Activated naive CD4-positive, alpha-beta T cell treated with anti-CD3 and anti-CD28 coated beads for 36 hours (primary cell): ENCODE measurements at places on chromosomes 16 and 17.
A peak's percentile ranks its signal among the peaks of the same experiment; 100 is the strongest.

- no peak for DNase-seq
Measured at GRCh38 chr16:28823291-28823872, 583 bp downstream of the ATXN2L start.

- no peak for DNase-seq
Measured at GRCh38 chr17:16465861-16466338, 26.1 kb downstream of the LRRC75A start.

DNA sequence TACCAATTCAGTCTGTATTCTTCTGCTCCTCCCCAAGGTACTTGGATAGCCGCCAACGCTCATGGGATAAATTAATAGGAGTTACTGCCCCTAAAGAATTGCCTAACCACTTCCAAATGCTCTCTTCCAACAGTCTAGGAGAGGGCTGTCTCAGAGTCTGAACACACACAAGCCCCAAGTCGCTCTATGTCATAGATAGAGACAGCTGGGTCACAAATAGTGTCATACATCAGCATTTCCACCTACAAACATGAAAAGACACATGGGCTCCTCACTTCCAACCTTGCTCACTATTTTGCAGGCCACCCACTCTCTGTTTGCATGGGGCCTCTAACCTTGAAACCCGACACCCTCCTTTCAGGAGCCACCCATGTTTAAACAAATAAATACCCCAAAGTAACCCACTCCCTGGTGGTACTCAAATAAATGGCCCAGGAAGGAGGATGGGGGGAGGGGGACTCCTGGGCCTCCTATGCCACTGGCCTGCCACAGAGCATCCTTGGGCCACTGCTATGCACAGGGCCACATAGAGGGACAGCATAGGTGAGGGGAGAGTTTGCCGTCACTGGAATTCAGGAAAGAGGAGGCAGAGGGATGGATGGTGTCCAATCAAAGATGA lies 265.9 kb downstream of the SOX9 start:
- no peak for DNase-seq

GRCh38 chr17:81389585-81389984 lies 5.7 kb upstream of the BAHCC1 start:
- DNase-seq = no peak

DNA sequence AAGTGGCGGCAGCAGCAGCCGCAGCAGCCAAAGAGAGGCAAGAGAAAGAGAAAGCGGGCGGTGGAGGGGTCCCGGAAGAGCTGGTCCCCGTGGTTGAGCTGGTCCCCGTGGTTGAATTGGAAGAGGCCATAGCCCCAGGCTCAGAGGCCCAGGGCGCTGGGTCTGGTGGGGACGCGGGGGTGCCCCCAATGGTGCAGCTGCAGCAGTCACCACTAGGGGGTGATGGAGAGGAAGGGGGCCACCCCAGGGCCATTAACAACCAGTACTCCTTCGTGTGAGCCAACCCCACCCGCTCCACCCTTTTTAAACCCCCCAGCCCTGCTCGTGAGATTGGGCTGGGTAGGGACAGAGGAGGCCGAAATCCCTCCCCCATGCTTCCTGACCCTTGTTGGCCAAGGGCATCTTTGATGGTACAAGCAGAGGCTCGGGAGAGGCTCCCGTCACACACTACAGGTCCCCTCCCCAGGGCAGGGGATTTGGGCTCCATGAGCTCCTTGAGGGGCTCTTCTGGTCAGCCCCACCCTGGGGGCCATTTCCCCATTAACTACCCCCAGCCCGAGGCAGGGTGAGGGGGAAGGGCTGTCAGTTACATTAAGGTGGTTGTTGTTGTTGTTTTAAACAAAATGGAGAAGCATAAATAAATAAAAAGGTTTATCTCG lies 4.6 kb upstream of the ATP2A1 start:
- peak; percentile 62 for DNase-seq

- DNase-seq = peak; percentile 97
Measured at GRCh38 chr16:30628628-30629540, 18.7 kb upstream of the ZNF689 start.

GRCh38 chr17:38969281-38969680 lies 2.1 kb upstream of the FBXO47 start:
- no peak for DNase-seq

GRCh38 chr16:25035494-25036405 lies 20.6 kb upstream of the ARHGAP17 start:
- DNase-seq = no peak

GRCh38 chr16:23333831-23334456 lies 31.8 kb downstream of the SCNN1B start:
- DNase-seq = no peak

DNA sequence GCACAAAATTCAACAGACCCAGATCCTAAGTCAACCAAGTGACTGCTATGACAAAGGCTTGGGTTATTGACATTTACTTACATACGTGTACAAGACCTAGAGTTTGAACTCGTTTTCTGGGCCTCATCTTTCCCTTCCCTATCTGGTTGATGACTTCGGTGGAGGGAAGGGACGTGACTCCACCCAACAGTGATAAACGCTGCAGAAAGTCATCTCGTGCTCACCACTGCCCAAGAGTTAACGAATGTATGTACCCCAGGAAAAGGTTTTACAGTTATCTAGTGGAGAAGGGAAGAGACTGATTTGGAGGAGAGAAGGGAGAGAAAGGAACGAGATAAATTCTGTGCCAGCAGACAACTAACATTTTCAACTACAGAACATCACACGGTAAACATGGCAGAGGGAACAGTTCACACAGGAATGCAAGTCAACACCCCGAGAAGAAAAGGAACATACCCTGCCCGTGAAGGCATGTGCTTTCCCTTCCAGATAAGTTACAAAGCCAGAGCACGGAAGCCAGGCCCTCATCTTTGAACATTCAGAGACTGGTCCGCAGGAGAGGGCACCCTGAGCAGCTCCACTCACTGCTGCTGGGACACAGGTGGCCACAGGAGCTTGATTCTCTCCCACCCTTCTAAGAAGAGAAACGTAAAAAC lies 13.9 kb upstream of the CYTH1 start:
- no peak for DNase-seq

DNA sequence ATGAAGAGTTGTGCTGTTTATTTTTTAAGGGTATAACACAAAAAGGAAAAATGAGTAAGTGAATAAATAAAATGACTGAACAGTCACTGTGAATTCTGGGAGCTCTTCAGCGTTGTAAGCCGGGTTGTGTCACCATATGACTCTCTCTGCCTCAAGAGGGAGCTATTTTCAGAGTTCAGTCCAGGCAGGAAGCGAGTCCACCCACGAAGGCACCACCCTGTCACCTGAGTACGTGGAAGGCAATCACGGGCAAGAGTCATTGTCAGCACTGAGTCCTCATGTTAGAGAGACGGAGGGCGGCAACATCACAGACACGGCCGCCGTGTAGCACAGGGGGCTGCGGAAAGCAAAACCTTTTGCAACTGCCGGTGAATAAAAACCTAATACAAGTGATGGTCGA lies 227.6 kb downstream of the UTP18 start:
- DNase-seq = peak; percentile 57

DNA sequence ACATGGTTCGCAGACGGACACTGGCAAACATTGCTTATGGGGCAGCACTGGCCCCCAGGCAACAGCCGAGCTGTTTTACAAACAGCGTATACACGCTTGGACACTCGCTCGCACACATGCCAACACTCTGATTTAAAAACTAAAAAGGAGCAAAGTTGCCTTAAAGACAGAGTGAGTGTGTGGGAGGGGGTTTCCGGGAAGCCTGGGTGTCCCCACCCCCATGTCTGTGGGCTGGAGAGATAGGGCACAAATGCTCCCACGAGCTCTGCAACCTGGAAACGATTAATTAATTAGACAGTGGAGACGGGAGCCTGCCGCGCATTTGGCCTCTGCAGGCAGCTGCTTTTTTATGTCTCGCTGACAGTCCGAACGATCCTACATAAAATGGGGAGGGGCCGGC lies 107.9 kb upstream of the ZNF469 start:
- DNase-seq = no peak

DNA sequence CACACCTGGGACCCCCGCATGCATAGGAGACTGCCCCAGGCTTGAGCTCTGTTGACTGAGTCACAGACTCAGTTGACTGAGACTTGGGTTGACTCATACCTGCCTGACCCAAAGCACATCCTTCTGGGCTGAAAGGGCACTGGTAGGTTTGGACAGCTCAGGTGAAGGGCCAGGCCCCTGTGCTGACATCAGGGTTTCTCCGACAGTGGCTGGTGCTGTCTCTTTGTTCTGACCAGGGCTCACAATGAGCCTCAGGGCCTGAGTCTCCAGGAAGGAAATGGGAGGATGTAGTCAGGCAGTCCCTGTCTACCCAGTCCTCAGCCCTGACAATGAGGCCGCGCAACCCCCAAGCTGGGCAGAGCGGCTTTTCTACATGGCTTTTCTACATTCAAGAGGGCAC lies 6.5 kb downstream of the SPNS2 start:
- DNase-seq = no peak

- no peak for DNase-seq
Measured at GRCh38 chr16:7597677-7598076, 265.0 kb downstream of the RBFOX1 start.

DNA sequence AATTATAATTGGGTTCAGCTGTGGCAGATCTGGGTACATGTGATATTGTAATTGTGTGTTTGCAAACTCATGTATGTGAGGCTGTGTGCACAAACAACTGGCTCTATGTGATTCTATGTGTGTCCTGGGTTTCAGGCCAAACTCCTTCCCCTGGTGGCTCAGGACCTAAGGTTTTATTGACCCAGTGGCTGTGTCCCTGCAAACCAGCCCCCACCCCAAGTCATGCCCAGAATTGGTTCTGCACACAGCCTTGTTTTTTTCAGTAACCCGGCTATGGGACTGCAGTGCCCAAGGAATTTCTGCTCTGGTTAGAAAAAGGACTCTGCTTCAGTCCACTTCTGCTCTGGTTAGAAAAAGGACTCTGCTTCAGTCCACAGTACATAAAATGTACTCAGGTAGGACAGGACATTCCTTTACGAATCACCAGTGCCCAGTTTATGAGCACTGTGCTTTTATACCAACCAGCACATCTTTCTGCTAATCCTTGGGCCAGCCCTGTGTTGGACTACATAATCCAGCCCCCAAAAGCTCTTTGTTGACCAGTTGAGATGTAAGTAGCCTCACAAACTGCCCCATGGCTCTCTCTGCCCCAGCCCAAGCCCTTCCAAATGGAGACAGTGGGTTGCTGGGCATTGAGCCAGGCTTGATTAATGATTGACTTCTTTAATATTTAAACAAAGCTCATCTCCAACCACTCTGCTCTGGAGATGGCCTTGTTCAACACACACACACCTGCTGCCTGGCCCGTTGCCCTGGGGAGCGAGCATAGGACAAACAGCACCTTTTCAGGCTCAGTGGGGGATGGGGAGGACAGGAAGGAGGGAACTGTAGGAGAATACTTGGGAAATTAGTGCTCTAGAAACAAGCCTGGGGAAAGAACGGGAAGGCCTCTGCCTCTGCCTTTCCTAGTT lies 2.9 kb upstream of the KCNH6 start:
- DNase-seq = no peak

DNA sequence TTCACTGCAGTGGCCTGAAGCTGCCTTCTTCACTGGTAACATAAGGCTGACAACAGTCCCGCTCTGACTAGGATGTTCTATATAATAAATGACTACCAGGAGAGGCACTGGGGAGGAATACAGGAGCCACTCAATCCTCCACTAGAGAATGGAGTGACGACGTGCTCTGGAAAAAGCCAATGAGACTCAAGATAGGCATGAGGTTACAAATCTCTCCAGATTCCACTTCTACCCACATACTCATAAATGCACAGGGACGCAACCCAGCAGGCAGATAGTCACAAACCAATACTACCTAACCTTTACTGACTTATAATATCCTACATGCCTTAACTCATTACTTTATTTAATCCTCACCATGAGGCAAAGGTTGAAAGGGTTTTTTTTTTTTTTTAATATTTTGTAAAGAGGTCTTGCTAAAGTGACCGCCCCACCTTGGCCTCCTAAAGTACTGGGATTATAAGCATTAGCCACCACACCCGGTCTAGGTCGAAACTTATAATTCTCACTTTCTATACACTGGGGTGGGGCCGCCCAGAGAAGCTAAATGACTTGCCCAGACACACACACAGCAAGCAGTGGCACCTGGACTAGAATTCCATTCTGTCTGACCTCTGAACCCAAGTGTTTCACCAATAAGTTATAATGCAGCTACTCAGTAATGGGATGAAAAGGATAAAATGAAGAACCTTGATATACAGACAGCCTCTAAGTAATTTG lies 33.7 kb downstream of the TOM1L2 start:
- DNase-seq = no peak

DNA sequence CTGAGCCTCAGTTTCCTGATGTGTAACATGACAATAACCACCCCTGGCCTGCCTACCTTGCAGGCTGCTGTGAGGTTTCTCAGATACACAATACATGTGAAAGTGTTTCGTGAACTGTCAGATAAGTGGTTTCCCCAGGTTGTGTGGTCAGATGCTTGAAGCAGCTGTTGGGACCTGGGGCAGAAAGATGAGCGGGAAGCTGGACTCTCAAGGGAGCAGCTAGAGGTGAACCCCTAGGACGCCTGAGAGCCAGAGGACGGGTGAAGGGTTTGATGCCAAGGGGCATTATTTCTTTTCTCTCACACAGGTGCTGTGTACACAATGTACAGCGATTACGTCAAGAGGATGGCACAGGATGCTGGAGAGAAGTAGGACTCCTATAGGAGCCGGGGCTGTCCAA lies 2.3 kb downstream of the HIGD1B start:
- DNase-seq = no peak

DNA sequence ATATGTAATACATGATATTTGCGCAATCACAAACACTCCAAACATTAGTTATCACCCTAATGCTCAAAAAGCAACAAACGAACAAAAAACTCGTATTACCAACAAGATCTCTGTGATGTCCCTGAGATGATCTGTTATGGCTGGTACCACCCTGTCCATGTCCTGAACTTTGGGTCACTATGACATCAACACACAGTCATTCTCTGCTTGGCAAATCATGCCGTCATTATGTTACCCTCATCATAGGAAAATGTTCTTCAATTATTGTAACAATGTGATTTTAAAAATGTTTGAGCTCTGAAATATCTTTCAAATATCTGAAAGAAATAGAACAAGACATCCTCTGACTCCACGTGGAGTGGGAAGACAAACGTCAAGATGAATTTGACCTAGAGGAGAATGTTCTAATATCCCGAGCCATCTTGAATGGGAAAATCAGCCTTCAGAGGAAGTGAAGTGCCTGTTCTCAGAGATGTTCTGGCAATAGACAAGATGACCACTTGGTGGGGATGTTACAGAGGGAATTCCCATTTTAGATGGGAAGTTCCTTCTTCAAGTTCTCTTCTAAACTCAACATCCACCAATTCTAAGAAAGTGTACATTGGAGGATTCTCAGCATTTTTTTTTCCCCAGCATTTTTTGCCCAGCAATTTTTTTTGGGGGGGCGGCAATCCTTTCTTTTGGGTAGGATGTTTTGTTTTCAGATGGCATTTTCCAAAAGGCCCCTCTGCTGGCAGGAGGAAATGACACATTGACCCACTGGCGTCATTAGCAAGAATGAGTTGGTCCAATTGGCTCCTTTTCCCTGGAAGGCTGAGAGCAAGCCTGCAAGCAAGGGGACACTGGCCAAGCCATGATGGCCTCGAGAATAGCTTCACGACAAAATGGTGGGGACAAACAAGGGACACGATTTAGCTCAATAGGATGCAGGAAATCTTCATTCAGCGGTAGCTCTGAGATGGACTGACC lies 3.7 kb upstream of the HSD17B2 start:
- no peak for DNase-seq
